ENCODE measurements at places on chromosomes 16 and 17. TPM values are rescaled to one million over a fixed set of nuclear protein-coding genes. Genes with fewer than 3 reads are reported as not detected.

DNA sequence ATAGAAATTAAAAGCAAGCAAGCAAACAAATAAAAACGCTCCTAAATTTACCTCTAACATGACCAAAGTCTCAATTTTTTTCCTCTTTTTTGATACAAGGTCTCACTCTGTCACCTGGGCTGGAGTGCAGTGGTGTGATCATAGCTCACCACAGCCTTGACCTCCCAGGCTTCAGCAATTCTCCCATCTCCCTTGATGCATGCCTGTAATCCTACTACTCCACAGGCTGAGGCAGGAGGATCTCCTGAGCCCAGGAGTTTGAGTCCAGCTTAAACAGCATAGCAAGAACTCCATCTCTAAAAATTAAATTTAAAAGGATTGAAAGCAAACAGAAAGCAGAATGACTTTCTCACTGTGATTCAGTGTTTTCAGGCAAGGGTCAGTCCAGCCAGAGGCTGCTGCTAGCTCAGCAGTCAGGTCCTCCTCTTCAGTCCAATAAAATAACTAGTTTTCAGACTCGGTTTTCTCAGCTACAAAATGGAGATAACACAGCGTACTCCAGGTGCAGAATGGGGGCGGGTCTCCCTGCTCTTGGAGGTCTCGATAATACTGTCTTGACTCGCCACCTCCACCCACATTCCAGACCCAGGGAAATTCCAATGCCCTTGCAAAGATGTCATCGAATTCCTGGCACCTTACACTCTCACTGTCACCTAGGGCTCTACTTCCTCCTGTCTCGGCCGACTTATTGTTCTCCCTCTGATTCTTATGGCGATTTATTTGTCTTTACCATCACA lies 20.7 kb upstream of the MRTFB start:
- DNase-seq: no peak

GRCh38 chr16:82857693-82858365 lies 231.1 kb downstream of the CDH13 start:
- no peak for DNase-seq

DNA sequence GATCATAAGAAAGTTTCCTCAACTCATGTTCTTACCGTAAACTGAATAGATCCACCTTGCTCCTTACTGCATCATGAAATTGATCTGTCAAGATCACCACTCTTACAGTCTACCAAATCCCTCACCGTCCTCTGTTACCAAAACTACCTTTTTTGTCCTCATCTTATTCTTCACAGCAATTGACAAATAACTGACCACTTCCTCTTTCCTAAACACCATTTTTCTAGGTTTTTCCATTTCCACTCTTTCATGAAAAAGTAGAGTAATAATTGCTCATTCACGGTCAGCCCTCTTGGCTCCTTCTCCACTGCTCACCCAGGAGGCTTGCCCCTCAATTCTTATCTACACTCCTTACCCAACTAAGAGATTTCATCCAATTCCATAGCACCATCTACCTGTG lies 44.9 kb downstream of the ABCA5 start:
- no peak for DNase-seq

The CD300LG gene
- total RNA-seq: not detected

DNA sequence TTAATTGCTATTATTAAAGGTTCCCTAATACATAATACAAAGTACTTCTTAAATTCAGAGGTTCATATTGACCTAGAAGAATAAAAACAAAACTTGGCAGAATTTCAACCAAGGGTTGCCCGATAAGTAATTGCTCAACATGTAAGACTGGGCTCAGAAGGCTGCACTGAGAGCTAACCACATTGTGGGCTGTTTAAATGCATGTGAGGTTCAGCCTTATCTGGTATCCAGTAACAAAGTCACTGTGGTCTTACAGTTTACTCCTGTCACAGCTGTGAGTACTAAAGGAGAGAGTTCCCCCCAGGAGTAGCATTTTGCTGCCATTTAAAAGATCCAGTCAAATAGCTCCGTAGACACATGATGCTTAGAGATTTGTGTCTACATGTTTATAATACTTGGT lies 1.6 kb upstream of the DHRS11 start:
- peak; percentile 82 for DNase-seq

The SULT1A1 gene
- 51.9 TPM for total RNA-seq

The IGFBP4 gene
- total RNA-seq: 7.2 TPM

DNA sequence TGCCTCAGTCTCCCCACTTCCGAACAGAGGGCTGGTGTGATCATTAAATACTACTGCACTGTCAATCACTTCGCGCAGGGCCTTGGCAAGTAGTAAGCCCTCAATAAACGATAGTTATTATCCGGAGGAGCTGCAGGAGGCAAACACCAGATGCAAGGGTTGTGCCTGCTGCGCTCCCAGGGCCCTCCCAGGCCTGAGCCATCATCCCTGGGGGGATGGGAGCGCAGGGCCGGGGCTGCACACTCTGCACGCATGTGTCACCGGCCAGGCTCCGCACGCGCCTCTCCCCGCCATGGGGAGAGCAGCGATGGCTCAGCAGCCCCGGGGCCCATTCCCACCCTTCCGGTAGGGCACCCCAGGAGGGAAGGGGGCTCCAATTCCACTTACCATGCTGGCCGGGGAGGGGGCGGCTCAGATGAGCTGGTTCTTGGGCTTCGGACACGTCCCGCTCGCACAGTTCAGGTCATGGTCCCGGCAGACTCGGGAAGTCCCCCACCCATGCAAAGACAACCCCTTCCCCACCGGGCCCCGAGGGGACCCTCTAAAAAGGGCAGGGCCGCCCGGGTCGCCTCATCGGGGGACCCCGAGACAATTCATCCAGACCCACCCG lies 681 bp downstream of the XPO6 start:
- DNase-seq: peak; percentile 50

- DNase-seq: no peak
Measured at GRCh38 chr17:7887038-7887481, 1.5 kb upstream of the CHD3 start.

- no peak for DNase-seq
Measured at GRCh38 chr17:46727572-46728348, 90.7 kb downstream of the WNT3 start.

GRCh38 chr16:89114159-89114981 lies 20.7 kb downstream of the ACSF3 start:
- no peak for DNase-seq

The SYNGR3 gene
- total RNA-seq: 3.4 TPM

The CETP gene
- not detected for total RNA-seq

The PYY gene
- total RNA-seq: 0.17 TPM

The CD300LB gene
- not detected for total RNA-seq

The KCNJ16 gene
- total RNA-seq: not detected

The MAF gene
- 7.9 TPM for total RNA-seq

- peak; percentile 40 for DNase-seq
Measured at GRCh38 chr16:27642756-27643155, 92.8 kb downstream of the KATNIP start.

The CCL1 gene
- not detected for total RNA-seq

DNA sequence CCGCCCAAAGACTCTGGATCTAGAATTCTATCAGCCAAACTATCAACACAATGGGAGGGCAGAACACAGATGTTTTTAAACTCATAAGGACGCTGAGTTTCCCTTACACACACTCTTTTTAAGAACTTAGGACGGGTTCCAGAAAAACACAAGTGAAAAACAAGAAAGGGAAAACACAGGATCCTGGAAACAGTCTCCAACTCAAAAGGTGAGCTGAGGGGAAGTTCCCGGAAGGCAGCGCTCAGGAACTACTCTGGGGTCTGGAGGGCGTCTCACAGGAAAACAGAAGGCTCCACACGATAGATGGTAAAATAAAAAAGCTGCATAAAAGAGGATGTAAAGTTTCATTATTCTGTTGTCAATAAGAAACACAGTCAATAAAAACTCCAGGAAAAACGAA lies 80.2 kb upstream of the DOC2B start:
- DNase-seq: no peak

DNA sequence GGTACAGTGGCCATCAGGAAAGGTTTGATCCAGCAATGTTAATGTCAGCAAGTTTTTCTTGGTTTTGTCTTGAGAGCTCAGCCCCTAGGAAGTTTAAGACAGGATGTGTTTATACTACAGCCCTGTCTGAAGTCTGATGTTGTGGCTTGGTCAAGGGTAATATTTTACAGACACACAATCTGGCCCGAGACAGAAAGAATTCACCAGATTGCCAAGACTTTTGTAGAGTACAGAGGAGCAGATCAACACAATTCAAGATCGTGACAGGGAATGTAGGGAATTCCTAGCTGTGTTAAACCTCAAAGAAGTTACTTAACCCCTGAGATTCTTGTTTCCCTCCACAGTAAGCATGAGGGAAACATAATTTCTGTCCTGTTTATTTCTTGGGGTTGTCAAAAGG lies 63.1 kb downstream of the SHISA9 start:
- no peak for DNase-seq

GRCh38 chr16:23676924-23677480 lies 1.7 kb upstream of the PLK1 start:
- DNase-seq: no peak

GRCh38 chr16:8589057-8589899 lies 1.0 kb downstream of the TMEM114 start:
- DNase-seq: no peak

GRCh38 chr17:59388069-59388556 lies 56.7 kb downstream of the YPEL2 start:
- DNase-seq: no peak

The PIRT gene
- not detected for total RNA-seq

The SLC13A2 gene
- not detected for total RNA-seq

DNA sequence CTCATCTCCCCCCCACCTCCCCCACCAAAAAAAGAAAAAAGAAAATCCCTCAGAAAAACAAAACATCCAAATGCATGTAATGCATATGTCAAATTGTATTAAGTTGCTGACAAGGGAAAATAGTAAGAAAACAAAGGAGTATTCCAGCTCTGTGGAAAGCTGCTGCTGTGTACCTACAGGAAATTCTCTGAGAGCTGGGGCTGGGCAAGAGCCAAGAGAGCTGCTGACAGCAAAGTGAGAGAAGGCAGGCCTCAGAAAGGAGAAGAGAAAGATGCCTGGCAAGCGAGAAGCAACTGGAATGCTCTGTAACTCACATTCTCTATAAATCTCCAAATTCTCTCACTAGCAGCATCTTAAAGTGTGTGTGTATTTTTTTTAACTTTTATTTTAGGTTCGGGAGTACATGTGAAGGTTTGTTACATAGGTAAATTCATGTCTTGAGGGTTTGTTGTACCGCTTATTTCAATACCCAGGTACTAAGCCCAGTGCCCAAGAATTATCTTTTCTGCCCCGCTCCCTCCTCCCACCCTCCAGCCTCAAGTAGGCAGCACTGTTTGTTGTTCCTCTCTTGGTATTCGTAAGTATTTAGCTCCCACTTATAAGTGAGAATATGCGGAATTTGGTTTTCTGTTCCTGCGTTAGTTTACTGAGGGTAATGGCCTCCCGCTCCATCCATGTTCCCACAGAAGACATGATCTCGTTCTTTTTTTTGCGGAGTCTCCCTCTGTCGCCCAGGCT lies 24.4 kb downstream of the CNTROB start:
- DNase-seq: no peak

GRCh38 chr16:85608515-85608885 lies 4.6 kb upstream of the GSE1 start:
- DNase-seq: no peak

GRCh38 chr16:2597560-2597902 lies 59.7 kb downstream of the PDPK1 start:
- DNase-seq: no peak

DNA sequence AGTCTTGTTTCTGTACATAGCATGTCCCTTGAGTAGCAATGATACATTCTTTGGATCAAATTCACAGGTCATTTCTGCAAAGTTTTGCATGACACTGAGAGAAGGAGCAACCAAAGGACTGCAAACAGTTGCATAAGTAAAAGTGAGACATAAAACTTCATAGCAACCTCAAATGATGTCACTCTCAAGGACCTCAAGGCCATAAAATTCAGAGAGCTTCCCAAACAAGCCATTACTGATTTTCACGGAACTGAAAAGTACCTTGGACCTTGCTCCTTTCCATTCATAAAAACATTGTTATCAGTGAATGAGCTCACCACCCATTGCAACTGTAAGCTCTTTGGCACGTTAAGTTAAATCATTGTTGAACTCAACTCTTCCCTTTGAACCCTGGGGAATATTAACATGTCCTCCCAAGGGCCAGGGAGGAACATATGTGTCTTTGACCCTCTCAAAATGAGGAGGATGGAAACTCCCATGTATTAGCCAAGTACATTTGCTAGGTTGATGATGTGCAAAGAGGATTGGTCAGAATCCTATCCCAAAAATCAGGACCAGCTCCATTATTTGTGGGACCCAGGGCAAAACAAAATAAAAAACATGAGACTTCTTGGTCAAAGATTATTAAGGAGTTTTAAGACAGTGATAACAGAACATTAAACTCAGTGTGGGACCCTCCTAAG lies 275.0 kb upstream of the DYNLRB2 start:
- peak; percentile 29 for DNase-seq

GRCh38 chr17:6435968-6436367 lies 1.0 kb upstream of the AIPL1 start:
- peak; percentile 53 for DNase-seq

DNA sequence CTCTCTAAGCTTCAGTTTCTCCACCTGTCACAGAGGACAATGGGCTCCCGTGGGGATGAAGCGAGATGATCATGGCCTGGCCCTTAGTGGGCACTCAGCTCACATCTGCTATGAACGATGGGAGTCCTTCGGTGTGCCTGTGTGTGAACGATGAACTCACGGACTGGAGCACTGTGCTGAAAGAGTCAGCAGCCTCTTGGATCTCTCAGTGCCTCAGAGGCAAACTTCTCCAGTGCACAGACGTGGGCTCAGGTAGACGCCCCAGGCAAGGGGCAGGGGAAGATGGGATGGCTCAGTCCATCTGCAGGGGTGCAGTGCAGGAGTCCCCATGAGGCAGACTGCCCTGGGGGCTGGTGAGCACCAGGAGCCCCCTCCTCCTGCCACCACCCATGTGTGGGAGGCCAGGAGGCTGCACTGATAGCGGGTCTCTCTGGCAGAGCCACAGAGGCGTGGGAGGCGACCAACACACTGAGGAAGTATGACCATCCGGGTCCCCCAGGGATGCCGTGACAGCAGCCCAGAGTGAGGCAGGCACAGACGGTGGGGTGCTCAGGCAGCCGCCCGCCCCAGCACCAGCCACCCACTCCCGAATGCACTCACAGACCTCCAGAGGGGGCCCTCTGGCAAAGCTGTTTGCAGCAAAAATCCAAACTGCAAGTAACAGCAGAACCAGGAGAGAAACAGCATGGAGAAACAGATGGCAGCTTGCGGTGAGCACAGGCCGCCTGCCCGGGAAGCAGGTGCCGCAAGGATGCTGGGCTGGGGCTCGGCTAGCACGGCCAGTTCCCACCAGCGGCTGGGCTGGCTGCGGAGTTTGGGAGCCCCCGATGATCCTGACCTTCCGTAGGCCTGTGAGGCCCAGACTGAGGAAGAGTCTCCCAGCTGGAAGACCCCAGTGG lies 82.7 kb downstream of the RPH3AL start:
- DNase-seq: no peak

The SOST gene
- total RNA-seq: 4.2 TPM
